Activated CD8-positive, alpha-beta memory T cell treated with anti-CD3 and anti-CD28 coated beads for 1 hour (primary cell): ENCODE measurements at places on chromosomes 13 and 19.

GRCh38 chr13:69654392-69654791 lies 453.2 kb upstream of the ATXN8OS start:
- no peak for DNase-seq

DNA sequence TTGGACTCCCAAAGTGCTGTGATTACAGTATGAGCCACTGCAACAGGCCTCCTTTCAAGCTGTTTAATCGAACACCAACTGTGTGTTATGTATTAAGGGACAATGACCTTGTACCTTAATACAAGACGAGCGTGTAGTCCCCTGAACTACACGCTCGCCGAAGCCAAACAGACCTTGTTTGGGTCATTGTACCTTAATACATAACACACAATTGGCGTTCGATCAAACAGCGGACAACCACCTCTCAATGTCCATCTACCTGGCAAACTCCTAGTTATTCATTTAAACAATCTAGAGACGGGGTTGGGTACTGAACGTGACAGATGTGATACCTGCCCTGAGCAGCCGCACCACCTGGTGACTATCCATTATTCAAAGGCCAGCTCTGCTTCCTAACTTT lies 1.3 kb downstream of the CHERP start:
- no peak for DNase-seq

DNA sequence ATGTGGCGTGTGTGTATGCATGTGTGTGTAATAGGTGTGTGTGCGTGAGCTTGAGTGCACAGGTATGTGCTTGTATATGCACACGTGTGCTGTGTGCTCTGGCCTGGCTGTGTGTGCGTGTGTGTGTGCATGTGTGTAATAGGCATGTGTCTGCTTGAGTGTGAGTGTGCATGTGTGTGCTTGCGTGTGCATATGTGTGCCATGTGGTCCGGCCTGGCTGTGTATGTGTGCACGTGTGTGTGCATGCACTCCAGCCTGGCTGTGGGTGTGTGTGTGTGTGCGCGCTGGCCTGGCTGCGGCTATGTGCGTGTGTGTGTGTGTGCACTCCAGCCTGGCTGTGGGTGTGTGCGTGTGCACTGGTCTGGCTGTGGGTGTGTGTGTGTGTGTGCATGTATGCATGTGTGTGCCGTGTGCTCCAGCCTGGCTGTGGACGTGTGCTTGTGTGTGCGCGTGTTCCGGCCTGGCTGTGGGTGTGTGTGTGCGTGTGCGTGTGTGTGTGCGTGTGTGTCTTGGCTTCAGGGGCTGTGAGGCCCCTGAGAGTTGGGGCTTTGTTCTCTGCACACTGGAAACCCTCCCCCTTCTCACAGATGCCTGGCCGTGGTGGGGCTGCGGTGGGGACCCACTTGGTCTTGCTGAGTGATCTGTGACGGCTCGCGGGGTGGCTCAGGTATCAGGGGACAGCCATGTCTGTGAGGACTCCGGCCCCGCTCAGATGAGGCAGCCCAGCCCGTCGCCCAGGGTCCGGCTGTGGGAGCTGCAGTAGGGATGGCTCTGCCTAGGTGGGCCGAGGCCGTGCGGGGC lies 8.2 kb downstream of the SPPL2B start:
- DNase-seq: no peak

DNA sequence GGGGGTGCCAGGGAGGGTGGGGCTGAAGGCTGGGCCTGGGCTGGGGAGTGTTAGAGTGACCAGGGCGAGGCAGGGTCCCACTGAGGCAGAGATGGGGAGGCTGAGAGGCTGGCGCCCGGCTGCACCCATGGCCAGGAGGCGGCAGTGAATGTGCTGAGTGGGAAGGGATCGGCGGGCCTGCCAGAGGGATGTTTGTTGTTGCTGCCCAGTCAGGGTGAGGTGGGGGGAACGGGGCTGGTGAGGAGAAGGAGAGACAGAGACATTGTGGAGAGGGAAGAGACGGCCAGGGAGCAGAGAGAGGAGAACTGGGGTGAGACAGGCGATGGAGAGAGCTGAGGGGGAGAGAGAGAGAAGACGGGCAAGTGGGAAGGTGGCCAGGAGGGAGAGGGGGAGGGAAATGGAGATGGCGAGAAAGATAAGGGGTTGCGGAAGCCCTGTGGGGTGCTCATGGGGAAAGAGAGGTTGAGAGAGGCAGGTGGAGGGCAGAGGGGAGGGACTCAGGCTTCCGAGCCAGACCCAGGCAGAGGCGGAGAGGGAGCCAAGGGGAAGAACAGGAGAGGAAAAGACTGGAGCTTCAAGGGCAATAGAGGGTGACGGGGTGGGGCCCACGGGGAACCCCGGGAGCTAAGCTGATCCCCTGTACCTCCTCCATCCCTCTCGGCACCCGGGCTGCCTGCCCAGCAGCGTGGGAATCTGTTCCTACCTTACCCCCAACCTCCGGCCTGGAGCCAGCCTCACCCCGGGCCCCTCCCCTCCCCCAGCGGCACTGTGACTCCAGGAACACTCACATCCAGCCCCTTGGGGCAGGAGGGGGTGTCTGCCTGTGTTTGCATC lies 690 bp upstream of the B3GNT8 start:
- peak; percentile 5 for DNase-seq

DNA sequence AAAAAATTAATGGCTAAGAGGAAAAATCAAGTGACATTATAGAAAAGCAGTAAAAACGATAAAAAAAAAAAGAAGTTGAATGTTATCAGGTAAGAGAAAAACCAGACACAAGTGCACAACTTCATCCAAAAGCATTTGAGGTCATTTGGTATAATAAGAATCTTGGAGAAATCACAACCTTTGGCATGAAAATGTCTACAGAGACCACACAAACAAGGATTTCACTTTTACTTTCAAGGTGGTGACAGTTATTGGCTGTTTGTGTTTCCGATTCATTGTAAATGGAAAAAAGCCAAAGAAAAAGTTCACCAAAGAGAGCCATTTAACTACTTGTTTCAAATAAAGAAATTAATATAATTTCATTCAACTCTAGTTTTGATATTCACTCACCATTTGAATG lies 1193.5 kb downstream of the PCDH9 start:
- no peak for DNase-seq

DNA sequence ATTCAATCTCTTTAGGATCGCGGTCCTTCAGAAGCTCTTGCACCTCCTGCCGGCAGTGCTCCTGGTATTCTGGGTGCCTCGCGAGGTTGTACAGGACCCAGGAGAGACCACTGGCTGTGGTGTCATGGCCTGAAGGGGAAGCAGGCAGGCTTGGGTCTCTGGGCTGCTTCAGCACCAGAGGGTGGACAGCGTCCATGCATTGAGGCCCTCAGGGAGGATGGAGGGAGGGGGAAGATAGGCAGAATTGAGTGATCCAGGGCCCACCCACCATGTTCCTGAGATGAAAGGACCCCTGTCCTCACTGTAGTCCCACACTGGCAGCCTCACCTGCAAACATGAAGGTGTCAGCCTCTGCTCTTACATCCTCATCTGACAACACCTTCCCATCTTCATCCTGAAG lies 17.9 kb upstream of the OR10H5 start:
- no peak for DNase-seq

DNA sequence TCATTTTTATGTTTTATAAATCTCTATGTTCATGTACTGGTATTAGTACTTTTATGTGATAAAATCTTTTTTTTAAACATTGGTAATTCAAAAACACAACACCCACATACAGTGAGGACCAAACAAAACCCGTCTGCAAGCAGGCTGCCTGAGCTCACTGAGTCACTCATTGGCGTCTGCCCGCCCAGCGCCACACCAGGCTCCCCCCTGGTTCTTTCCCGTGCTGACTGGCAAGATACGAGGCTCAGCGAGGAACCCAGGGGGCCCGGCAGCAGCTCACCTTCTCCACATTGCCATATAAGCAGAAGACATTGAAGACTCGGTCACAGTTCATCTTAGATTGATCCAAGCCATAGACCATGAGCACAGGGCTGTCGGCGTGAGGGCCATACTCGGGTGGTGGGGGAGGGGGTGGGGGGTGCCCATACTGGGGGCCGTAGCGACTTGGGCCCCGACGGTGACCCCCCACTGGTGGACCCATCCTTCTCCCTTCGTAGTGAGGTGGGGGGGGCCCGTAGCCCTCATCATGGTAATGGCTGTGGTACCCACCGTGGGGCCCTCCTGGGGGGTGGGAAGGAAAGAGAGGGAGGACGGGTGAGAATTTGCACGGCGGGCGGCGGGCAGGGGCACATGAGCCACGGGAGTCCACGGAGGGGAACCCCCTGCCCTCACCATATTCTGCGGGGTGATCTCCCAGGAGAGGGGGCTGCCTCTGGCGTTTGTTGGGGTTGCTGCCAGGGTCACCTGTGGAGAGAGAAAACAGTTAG lies 8.4 kb upstream of the ECH1 start:
- DNase-seq: no peak

DNA sequence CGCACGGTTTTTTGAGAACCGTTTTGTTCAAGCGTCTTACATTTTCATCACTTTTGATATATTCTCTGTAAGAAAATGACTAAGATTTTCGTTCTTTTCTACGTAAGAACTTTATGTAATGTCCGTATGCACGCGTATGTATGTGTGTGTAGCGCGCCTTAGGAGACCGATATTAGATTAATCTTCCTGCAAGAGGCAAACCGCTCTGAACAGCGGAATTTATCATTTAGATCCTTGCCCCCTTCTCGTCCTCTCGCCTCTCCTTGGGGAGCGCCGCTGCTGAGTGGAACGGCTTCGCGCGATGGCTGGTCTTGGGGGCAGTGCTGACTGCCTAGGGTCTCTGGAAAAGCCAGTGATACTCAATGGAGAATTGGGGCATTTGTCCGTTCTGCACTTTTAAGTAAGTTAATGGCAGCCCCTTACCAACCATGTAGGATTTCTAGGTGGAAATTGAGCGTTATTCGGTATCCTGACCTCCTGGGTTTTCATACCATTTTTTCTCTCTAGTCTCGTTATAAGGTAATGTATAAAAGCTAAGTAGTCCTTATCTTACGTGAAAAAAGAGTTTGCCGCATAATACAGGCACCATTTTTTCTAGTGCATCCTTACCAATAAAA lies 4.7 kb downstream of the MAB21L1 start:
- no peak for DNase-seq

DNA sequence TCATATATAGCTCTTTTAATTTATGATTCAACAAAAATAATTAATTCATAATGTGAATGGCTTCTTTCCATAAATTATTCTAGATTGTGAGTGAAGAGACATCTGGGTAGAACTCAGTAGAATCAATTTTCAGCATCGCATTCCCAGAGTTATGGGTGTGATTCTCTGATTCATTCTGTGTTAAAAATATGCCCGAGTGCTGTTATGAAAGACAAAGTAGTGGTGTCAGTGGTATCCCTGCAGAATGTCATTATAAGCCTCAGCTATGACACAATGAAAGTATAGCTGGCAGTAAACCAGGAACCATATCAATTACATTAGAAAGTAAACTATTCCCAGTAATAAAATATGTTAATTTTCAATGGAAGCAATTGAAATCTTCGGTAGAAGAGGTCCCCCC lies 480.5 kb upstream of the SLITRK1 start:
- no peak for DNase-seq

GRCh38 chr19:52397310-52398080 lies at the start of gene ZNF528:
ZNF528 (plus strand) TSS chr19:52397849; CDS start chr19:52402014, 4,165 bp downstream.
- peak; percentile 82 for DNase-seq

DNA sequence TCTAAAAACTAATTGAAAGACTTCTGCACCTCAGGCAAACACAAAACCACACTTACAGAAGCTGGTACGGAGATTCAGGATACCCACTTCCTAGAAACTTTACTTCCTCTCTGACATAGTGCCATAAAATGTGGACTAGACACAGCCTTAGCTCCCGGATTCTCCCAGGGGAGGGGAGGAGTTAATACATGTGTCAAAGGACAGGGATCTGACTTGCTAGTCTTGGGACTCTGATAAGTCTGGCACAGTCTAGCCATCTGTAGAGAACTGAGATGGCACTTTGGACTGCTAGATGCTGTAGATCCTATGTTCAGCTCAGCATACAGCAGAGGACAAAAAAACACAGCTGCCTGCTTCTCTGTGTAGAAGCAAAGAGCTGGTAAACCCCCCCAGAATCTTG lies 769.8 kb upstream of the MIR17HG start:
- no peak for DNase-seq

DNA sequence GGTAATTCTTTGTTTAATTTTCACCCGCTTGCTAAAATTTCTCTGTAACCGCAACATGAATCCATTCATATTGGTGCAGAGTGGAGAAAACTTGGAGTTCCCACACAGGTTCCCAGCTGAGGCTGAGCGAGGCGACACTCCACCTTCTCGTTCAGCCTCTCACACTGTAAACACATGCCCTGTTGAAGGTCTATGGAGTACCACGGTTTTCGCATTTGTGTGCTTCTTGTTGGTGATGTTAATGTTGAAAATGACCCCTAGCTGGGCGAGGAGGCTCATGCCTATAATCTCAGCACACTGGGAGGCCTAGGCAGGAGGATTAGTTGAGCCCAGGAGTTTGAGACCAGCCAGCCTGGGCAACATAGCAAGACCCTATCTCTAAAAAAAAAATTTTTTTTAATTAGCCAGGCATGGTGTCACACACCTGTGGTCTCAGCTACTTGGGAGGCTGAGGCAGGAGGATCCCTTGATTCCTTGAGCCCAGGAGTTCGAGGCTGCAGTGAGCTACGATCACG lies 67.2 kb downstream of the ARHGEF18 start:
- DNase-seq: no peak

- no peak for DNase-seq
These were observed 119.2 kb upstream of the MLNR start for GRCh38 chr13:49100637-49101570.

DNA sequence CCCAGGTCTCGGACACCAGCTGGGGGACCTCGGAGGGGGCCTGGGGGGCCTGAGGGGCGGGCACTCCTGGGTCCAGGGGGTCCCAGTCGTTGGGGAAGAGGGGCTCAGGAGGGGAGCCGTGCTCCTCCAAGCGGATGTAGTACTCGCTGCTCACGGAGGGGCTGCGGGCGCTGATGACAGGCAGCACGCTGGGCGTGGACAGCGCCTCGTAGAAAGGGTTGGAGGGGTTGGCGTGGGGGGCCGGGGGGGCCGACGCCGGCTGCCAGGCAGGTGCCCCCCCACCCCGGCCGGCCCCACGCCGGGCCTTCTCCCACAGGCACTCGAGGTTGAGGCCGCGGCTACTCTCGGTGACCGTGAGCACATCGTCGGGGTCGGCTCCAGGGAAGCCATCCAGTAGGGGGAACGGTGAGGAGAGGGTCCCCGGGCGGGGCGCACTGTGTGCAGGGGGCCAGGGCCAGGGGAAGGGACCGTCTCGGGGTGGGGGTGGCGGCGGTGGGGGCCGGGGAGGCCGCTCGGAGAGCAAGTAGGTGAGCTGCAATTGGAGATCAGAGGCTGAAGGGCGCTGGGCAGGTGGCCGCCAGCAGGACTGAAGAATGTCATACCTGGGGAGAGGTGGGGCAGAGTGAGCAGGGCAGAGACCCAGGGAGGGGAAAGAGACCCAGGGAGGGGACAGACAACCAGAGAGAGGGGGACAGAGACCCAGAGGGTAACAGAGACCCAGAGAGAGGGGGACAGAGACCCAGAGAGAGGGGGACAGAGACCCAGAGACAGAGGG lies 12.1 kb downstream of the LMTK3 start:
- DNase-seq: no peak
